ENCODE measurements at places on chromosomes 3 and 15.

DNA sequence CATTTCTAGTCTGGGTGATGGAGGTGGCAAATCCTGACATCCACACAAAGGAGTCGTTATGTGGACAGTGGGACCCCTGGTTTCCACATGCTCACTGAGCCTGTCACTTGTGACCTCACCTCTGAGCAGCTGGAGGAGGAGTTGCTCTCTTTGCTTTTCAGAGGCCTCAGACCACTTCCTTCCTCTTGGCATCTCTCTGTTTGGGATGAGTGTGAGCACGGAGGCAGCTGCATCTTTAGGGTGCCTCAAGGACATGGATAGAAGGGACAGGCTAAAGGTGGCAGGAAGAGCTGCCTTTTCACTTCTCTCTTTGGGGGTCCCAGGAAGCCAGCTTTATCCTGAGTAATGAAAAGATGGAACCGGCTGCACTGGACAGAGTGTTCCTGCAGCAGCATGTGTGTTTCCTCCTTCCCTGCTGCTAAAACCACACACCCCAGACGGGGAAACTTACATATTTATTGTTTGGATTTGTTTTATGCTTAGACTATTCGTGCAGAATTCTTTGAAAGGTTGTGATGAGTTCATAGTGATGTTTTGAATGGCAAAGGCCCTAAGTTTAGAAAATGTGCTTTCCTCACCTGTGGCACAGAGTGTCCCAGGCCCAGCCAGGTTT lies 31.8 kb downstream of the GPR171 start:
- DNase-seq, result no peak

GRCh38 chr3:195184716-195185421 lies 86.1 kb downstream of the XXYLT1 start:
- DNase-seq, result no peak

DNA sequence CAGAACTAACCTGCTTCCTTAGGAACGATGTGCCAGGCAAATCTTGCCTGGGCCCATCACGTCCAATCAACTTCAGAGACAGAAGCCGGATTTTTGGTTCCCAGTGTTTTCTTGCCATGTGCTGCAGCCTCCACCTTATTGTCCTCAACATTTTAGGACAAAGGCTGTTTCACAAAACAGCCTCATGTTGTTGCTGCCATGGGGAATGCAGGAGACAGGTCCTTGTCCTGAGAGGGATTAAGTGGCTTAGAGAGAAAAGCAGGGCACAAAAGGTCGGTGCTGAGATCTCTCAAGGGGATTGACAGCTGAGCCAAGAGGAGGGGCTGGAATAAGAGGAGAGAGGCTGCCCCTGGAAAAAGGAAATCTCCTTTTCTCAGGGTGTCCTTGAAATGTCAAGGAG lies 11.3 kb upstream of the NMNAT3 start:
- no peak for DNase-seq

DNA sequence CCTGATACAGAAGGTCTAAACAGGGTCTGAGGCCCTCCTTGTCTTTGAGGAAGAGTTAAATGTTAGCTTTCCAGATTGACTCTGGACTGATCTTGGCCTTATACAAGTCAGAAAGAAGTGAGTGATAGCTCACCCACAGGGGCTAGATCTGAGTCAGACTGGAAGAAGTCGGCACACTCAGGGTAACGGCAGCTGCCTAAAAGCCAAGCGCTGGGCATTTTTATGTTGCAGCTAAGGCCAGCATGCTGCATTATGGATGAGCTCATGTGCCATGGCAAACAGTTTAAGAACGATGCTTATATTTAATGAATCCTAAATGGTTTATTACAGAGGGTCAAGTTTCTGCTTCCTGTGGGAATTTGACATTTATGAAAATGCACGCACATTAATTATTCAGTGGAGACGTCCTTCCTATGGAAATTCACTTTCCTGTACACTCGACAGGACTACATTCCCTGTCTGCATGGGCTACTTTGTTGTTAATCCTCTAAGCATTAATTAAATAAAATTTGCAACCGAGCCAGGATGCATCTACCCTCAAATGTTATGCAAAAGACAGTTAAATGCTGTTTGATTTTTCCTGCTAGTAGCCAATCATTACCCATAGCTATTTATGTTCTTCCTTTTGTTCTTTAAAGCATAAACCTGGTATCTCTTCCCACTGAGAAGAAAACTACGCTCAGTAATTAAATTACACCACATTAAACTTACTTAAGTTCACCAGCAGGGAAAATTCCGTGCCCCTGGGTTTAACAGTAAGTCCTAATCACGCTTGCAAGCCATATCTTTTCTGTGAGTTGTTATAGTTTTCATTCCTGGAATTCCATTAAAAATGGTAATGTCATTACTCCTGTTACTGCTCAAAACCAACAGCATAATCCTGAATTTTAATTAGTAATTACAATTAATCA lies 762.7 kb upstream of the CFAP20DC start:
- DNase-seq, result no peak

- DNase-seq, result no peak
These were observed 238.7 kb upstream of the P2RY1 start for GRCh38 chr3:152595975-152596821.

DNA sequence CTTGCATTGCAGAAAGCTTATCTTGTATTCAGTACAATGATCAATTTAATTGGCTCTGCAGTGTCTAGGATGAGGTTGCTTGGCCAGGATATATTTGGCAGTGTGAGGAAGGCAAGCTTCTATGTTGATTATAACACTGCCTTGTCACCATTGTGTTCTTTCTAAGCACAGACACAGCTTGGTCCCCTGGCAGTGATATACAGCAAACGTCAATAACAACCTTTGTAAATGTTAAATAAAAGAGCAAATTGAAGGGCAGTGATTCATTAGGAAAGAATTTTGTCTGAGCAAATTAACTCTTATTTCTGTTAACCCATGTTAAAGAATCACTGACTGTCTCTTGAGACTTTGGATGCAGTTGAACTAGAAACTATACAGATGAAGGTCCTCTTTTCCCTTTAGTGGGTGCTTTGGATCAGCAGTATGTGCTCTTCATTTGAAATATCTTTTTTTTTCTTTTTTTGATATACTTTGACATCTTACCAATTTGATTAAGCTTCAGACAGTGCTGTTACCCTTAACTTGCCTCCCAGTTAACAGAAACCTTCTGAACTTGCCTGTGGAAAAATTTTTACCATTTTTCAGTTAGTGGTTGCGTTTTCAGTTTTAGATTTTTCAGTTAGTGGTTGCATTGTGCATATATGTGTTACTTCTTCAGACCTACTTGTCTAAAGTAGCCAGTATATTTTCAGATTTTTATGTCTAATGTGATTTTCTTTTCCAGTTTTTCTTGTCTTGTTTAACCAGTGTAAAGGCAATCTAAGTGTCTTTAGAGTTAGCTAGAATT lies 199.8 kb downstream of the TCF12 start:
- no peak for DNase-seq

- no peak for DNase-seq
These were observed 36.1 kb downstream of the PTH1R start for GRCh38 chr3:46913644-46914043.

- DNase-seq, result no peak
These were observed 53.4 kb upstream of the XRN1 start for GRCh38 chr3:142501004-142501926.

- no peak for DNase-seq
These were observed 43.9 kb upstream of the ARL8B start for GRCh38 chr3:5078151-5078550.

DNA sequence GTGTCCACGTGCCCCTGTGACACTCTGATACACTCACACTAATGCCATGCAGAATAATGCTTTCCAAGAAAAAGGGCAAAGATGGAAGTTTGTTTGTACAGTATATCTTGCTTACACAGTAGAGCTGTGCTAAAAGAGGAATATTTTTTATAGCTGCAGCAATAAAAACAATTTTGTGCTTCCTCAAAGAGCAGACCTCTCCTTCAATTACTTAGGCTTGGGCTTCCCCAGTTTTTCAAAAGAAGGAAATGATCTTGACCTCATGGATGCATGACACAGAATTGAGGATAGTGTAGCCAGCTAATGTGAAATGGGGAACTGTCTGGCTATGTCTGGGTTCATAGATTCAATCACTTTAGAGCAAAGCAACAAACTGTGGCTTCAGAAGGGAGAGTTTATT lies 137.4 kb downstream of the STT3B start:
- no peak for DNase-seq

- DNase-seq, result no peak
These were observed 32.9 kb upstream of the CTDSPL2 start for GRCh38 chr15:44394562-44394961.

- no peak for DNase-seq
These were observed 56.5 kb upstream of the RASA2 start for GRCh38 chr3:141430316-141430715.

GRCh38 chr3:107446706-107447105 lies 69.5 kb downstream of the CCDC54 start:
- DNase-seq, result no peak

- DNase-seq, result no peak
These were observed 212.5 kb downstream of the FMN1 start for GRCh38 chr15:32982001-32982400.

DNA sequence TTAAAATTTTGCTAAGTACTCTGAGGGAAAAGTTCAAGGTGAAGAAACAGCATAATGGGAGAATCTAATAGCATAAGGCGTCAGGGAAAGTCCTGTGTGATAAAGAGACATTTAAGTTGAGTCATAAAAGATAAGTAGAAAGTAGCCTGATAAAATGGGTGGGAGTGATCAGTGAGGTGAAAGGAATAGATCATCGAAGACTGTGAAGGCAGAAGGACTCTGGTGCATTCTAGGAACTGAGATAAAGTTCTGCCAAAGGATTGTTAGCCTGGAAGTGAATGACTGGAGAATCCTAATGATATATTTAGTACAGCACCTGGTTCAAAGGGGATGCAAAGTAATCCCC lies 149.9 kb downstream of the CFAP20DC start:
- DNase-seq, result no peak

DNA sequence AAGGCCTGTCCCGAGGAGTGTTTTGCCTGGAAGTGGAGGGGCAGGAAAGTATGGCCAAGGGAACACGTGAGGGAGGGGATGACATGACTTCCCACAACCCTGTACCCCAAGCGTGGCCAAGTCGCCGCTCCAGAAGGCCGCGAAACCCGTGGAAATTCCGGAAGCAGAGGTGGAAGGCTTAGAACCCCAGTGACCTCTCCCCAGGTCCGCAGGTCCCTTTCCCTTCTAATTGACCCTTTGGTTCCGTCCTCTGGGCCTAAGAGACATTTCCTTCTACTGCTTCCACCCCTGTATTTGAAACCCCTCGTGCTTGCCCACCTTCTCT lies 548 bp upstream of the BTBD1 start:
- DNase-seq, result no peak

GRCh38 chr3:98968347-98968746 lies 66.9 kb upstream of the DCBLD2 start:
- DNase-seq, result no peak

DNA sequence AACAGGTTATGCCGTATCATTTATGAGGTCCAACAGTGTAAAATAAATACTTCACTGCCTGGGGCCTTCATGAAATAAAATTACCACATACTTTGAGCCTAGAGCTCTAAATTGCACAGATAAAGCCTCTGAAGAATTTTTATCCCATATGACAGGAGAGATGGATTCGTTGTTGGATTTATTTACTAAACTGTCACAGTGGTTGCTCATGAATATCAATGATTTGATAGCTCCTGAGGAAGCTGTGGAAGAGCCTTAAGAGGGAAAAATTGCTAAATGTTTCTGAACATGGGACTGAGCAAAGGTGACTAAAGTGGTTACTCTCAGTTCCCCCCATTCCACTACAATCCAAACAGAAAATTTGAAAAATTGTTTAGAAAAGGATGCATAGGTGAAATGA lies 558.9 kb upstream of the IL12A start:
- DNase-seq, result no peak

GRCh38 chr3:18544146-18544545 lies 119.0 kb upstream of the SATB1 start:
- no peak for DNase-seq

Measured in stimulated activated CD8-positive, alpha-beta memory T cell treated with anti-CD3 and anti-CD28 coated beads, Interleukin-4, amount 100 ng/mL, for 24 hours (primary cell).